ENCODE measurements at places on chromosomes 2 and 18.

GRCh38 chr2:16209799-16210198 is 269.4 kb downstream of the MYCN start:
- DNase-seq, result no peak
- H3K27ac ChIP-seq, result no peak overlapping the region
- no peak overlapping the region for H3K4me3 ChIP-seq
- no peaks in the 10 kb centered on the region for H3K27me3 ChIP-seq
- H3K36me3 ChIP-seq, result no peaks in the 10 kb centered on the region
- no peaks in the 10 kb centered on the region for H3K4me1 ChIP-seq

- no peak overlapping the region for H3K27ac ChIP-seq
- H3K4me3 ChIP-seq, result no peak overlapping the region
- H3K4me1 ChIP-seq, result no peaks in the 10 kb centered on the region
- no peaks in the 10 kb centered on the region for H3K27me3 ChIP-seq
These were observed 110.9 kb downstream of the STK39 start for GRCh38 chr2:168136392-168136977.

GRCh38 chr2:109459485-109459884 is 154.3 kb downstream of the SEPTIN10 start:
- no peaks in the 10 kb centered on the region for H3K27me3 ChIP-seq
- H3K4me1 ChIP-seq, result no peaks in the 10 kb centered on the region
- DNase-seq, result no peak
- H3K36me3 ChIP-seq, result no peaks in the 10 kb centered on the region
- H3K27ac ChIP-seq, result no peak overlapping the region

- DNase-seq, result no peak
- H3K36me3 ChIP-seq, result no peaks in the 10 kb centered on the region
- no peaks in the 10 kb centered on the region for H3K4me1 ChIP-seq
These were observed 226.6 kb downstream of the MEIS1 start for GRCh38 chr2:66661253-66662173.

Measured in Caco-2 (cell line).